ENCODE measurements at places on chromosomes 1 and 21.
A peak's percentile ranks its signal among the peaks of the same experiment; 100 is the strongest.

DNA sequence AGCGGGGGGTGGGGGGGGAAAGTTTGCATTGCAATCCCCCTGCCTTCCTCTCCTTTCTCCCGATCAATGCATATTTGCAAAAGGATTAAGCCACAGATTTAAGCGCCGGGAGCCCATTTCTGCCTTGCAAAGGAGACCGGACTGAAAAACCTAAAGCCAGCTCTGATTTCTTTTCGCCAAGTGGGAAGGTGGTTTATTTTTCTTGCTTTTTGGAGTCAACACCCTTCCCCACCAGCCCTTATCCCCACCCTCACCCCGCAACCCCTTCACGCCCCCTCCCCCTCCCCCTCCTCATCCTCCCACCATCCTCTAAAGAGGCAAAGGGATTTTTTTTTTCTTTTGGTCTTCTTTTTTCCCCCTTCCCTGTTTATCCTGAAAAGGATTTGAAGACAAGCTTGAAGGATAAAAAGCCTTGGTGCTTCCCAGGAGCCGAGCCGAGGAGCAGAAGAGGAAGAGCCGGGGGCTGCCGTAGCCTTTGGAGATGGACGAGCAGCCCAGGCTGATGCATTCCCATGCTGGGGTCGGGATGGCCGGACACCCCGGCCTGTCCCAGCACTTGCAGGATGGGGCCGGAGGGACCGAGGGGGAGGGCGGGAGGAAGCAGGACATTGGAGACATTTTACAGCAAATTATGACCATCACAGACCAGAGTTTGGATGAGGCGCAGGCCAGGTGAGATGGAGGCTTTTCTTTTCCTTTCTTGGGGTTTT, 513 bp downstream of the PBX1 start:
- DNase-seq, result peak; percentile 30

DNA sequence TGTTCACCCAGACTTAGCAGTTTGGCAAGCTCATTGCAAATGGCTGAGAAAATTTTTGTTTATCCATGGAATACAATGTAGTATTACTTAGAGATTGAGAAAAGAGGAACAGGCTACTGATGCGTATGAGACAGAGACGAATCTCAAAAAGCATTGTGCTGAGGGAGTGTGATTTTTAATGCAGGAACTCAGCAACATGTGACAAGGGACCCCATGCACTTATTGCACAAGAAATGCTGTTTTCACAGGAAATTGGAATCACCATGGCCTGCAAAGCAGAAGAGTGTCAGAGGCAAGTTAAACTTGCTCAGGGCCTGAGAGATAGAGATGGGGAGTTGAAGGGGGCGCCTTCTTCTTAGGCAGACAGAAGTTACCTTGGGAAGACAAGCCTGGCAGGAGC, 32.6 kb upstream of the TLR5 start:
- DNase-seq, result no peak

DNA sequence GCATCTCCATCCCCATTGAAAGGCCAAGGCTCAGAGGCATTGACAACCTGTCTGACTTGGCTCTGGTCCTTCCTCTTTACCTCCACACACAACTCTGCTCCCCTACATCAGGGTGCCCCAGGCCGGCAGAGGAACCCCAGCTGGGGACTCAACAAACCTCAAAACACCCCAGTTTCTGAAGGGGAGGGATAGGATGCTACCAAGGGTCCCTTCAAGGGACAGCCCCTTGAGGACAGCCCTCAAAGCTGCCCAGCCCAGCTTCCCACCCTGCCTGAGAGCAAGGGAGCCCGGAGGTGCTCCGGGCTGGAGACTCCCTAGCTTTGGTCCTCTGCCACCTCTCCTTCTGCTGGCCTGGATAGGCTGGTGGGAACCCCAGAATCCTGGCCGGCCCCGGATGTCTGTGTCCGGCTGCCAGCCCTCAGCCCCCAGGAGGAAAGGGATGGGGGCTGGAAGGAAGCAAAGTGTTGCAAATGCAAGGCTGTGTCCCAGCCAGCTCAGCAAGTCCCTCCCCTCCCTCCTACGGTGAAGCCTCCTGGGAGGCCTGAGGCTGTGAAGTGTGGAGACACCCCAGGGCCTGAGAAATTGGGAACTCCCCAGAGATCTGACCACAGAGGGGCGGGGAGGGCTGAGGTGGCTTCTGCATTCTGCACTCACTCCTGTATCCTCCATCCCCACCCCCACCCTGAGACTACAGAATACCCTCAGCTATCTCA, 1.1 kb upstream of the MARCKSL1 start:
- no peak for DNase-seq

DNA sequence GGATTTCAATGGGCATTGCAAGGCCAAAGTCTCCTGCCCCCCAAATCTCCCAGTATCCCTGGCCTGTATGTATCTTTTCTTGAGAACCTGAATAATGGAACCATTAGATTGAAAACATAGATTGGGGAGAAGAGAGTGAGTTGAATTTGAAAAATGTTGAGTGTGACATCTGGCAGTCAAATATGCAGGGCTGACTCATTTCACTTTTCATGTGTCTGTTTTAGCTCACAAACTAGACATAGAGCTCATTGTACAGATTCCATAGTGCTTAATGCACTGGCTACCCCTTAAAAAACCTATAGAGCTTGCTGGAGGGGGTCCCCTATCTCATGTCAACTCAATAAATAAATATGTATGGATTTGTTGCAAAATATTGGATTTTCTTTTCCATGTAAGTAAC, 30.8 kb downstream of the DDR2 start:
- no peak for DNase-seq

DNA sequence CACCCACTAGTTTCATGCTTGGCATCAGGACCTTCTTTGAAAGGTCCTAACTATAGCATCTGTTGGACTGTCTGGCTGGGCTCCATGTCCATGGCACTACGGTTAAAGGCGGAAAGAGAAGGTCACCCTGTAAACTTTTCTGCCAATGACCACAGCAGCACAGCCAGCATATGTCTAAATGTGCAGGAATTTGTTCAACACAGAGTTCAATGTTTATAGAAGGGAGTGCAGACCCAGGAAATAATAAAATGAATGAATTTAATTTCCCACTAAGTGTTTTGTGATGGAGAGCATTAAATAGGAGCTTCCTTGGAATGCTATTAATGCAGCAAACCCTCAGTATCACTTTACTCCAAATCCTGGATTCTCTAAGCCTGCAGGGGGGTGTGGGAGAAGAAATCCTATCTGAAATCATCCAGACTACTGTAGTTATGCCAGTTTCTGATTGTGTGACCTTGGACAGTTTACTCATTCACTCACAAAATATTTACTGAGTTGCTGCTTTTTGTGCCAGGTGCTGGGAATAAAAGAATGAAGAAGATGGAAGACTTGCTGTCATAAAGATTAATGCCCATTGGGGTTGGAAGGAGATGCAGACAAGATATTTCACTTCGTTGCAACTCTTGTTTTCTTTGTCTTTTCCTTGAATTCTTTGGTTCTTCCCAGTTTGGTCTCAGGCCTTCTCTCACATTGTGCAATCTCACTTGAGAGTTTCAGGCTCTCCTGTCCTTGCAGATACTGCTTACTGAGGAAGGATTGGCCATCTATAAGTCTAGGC, 195.0 kb downstream of the ROR1 start:
- peak; percentile 52 for DNase-seq

DNA sequence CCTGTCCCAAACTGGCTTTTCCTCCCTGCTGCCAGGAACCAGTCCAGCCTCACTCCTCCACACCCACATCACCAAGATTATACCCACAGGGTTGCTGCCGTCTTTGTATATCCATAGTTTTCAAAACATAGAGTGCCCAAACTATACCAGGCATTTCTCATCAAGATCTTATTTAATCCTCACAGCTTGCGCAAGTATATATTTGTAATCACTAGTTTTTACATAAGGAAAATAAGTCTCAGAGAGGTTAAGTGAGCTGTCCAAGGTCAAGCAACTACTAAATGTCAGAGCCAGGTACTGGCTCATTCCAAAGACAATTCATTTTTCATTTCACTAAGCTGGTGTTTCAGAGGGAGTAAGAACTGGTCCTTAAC, 34.9 kb upstream of the ZNF362 start:
- DNase-seq, result no peak

DNA sequence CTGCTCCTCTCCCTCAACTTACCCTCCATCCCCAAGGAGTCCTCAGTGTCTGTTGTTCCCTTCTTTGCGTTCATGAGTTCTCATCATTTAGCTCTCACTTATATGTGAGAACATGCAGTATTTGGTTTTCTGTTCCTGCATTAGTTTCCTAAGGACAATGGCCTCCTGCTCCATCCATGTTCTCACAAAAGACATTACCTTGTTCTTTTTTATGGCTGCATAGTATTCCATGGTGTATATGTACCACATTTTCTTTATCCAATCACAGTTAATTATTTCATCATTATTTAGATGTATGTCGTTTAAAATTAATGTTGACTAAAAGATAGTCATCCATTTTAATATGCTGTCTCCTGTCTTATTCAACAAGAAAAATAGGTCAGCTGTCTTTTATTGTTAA, 134.1 kb downstream of the CRB1 start:
- DNase-seq, result no peak

DNA sequence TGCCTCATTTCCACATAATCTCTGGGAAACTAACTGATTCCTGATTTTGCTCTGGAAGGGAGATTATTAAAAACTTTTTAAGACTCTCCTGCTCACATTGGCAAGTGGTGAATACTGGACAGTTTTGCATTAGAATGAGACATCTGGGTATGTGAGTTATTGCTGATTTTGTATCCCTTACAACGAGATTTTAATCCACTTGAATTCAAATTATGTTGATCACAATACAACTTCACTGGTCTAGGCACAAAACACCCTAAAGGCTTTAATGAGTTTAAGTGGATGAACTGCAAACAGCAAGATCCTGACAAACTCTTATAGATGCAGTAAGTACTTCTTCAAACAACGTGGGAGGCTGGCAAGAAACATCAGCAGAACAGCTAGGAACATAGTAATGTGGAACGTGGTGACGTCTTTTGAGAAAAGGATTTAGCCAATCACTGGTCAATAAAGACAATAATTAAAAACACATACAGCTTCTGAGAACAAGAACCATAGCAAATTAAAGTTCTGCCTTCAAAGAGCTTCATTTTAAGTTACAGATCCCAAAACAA, 10.2 kb upstream of the LYPLAL1 start:
- DNase-seq, result no peak

DNA sequence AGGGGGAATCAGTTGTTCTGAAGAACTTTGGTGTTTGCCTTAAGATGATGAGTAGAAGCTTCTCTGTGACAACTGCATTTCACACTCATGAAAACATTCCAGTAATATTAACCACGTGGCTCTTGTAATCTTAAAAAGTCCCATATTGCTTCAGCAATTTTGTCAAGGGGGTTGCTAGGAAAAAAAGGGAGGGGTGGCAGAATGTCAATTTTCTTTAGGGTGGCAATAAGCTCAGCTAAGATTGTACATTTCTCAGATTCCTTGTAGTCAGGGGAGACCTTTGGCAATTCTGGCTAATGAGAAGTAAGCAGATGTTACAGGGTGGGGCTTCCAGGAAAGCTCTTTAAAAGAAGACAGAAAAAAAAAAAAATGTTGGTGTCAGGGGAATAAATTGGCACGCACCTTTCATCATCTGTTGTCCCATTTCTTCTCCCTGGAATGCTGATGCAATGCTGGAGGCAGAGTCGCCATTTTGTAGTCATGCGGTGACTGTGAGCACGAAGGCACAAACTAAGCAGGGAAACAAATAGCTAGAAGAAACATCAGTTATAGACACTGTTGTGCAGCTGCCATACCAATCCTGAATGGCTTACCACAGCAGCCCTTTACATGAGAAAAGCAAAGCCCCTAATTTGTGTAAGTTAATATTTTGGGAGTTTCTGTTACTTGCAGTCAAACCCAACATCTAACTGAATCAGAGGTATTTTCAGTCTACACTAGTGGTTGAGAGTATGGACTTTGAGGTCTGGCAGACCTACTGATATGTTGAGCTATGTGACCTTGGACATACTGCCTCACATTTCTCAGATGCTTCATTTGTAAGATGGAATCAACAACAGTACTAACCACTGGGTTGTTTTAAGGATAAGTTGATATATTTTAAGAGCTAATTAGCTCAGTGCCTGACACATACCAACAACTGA, 56.1 kb upstream of the MRPS6 start:
- DNase-seq, result peak; percentile 37

DNA sequence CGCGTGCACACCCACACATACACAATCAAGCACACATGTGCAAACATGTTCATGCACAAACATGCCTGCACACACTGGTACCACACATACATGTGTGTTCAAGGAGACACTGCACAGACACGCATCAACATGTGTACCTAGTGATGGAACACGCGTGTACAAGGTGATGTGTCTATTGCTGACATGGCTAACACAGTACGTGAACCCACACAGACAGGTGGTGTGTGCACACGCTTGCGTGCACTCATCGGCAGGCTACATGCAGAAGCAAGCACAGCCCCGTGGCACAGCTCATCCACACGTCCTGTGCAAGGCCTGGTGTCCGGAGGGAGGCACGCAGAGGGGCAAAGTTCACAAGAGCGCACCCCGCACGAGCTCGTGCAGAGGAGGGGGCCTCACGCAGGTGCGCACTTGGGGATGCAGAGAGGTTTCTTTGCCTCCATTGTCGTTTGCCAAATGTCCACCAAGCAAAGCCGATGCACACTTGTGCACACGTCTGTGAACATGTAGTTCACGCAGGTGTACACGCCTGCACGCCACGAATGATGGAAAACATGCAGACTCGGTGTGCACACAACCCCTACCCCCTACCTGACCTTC, 969 bp downstream of the ACAP3 start:
- DNase-seq, result no peak

- peak; percentile 97 for DNase-seq
Measured at GRCh38 chr1:21869620-21870121, 57.6 kb downstream of the LDLRAD2 start.
